T-helper 17 cell (primary cell): ENCODE measurements at places on chromosomes 1 and 21.
A peak's percentile ranks its signal among the peaks of the same experiment; 100 is the strongest.

- no peak overlapping the region for H3K4me3 ChIP-seq
- H3K36me3 ChIP-seq: peaks cover 3% of the 10 kb centered on the region
- H3K4me1 ChIP-seq: peaks cover 21% of the 10 kb centered on the region
- no peak for DNase-seq
- H3K27ac ChIP-seq: no peak overlapping the region
Observed at GRCh38 chr21:42215942-42216725, 2.8 kb upstream of the ABCG1 start.

GRCh38 chr1:221430152-221430960 lies 311.5 kb downstream of the DUSP10 start:
- H3K4me1 ChIP-seq: no peaks in the 10 kb centered on the region
- H3K27ac ChIP-seq: no peak overlapping the region
- peaks cover 21% of the 10 kb centered on the region for H3K27me3 ChIP-seq
- no peak for DNase-seq

DNA sequence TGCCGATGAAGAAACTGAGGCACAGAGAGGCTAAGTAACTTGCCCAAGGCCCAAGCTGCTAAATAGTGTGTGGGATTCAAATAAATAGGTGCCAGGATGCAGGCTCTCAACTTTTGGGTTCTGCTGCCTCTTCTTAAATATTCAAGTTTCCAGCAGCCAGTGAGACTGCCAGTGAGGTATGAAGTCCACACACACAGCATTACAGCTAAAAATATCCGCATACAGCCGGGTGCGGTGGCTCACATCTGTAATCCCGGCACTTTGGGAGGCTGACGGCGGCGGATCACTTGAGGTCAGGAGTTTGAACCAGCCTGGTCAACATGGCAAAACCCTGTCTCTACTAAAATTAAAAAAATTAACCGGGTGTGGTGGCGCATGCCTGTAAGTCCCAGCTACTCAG lies 78.4 kb upstream of the DIRAS3 start:
- DNase-seq: no peak
- no peaks in the 10 kb centered on the region for H3K36me3 ChIP-seq
- H3K27ac ChIP-seq: no peak overlapping the region
- peaks cover 11% of the 10 kb centered on the region for H3K27me3 ChIP-seq
- no peak overlapping the region for H3K4me3 ChIP-seq

DNA sequence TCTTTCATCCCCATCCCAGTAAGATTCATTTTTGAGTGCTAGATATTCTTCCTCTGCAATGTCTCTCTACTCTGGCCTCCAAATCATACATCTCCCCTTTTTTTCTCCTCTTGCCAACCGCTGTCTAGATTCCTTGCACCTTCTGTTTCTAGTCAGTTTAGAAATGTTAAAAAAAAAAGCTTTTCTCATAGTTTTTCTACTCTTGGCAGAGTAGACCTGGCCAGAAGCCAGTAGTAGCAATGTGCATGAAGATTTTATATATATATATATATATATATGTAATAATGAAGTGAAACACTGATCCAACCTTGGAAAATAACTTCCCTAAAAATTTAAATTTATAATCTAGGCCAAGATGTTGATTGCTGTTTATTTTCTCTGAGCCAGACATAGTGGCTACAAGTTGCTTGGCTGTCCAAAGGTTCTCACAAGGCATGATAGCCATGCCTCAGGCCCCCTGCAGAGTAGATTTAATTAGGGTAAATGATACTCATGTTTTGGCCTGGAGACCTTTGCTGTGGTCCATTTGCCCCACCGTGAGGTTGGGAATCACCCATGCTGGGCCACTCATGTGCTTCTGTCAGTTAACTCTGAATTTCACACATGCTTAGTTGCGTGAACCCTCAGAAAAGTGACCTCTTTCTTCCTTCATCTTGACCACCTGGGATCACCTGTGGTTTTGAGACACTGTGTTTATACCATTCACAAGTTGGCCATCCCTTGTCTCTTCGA lies 103.4 kb upstream of the KCNE2 start:
- H3K36me3 ChIP-seq: no peaks in the 10 kb centered on the region
- H3K4me3 ChIP-seq: no peak overlapping the region
- H3K27ac ChIP-seq: no peak overlapping the region
- no peaks in the 10 kb centered on the region for H3K27me3 ChIP-seq
- no peak for DNase-seq
- H3K4me1 ChIP-seq: no peaks in the 10 kb centered on the region

DNA sequence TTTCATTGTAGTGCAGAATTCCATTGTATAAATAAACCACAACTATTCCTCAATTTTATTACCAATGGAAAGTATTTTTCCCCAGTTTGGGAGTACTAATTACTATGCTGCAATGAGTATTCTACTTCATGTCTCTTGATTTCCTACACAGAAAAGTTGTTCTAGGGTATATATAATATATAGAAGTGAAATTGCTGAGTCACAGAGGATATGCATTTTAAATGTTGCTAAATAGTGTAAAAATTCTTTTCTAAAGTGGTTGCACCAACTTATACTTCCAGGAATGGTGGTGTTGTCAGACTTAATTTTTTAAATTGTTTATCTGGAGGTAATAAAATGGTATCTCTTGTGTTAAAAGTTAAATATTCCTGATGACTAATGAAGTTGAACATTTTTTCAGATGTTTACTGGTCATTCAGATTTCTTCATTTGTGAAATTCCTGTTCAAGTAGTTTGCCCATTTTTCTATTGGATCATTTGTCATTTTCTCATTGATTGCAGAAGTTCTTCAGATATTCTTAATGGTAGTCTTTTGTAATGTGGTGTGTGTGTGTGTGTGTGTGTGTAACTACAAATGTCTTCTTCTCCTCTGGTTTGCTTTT lies 19.1 kb upstream of the MYOG start:
- no peak for DNase-seq
- H3K36me3 ChIP-seq: peaks cover 4% of the 10 kb centered on the region
- H3K27ac ChIP-seq: no peak overlapping the region

- peaks cover 6% of the 10 kb centered on the region for H3K4me1 ChIP-seq
- no peak overlapping the region for H3K4me3 ChIP-seq
- DNase-seq: no peak
- H3K27me3 ChIP-seq: peaks cover 34% of the 10 kb centered on the region
- no peaks in the 10 kb centered on the region for H3K36me3 ChIP-seq
Observed at GRCh38 chr1:65168867-65169266, 20.9 kb downstream of the AK4 start.

DNA sequence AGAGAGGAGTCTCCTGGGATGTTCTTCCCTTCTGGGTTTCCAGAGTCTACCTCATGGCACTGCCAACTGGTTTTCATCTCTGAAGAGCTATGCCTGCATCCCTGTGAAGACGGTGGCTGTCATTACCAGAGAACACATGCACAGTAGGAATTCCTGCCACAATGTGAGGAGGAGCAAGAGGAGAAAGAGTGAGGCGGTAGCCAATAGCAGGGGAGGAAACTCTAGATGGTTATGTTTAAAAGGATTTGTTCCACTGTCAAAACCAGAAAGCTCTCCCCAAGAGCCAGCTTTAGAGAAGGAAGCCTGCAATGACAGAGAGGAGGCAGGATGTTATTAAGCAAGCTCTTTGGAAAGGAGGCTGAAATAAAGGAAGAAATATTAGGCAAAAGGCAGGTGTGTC lies 12.3 kb downstream of the LMX1A start:
- no peak overlapping the region for H3K27ac ChIP-seq
- H3K36me3 ChIP-seq: peaks cover 3% of the 10 kb centered on the region
- H3K4me3 ChIP-seq: no peak overlapping the region
- peaks cover 81% of the 10 kb centered on the region for H3K27me3 ChIP-seq
- DNase-seq: no peak
- H3K4me1 ChIP-seq: no peaks in the 10 kb centered on the region

- DNase-seq: no peak
- H3K36me3 ChIP-seq: peaks cover 5% of the 10 kb centered on the region
- H3K4me3 ChIP-seq: no peak overlapping the region
- H3K4me1 ChIP-seq: peaks cover 84% of the 10 kb centered on the region
- peak overlapping the region; percentile 100 for H3K27ac ChIP-seq
Observed at GRCh38 chr1:226681652-226682493, 57.2 kb downstream of the ITPKB start.

DNA sequence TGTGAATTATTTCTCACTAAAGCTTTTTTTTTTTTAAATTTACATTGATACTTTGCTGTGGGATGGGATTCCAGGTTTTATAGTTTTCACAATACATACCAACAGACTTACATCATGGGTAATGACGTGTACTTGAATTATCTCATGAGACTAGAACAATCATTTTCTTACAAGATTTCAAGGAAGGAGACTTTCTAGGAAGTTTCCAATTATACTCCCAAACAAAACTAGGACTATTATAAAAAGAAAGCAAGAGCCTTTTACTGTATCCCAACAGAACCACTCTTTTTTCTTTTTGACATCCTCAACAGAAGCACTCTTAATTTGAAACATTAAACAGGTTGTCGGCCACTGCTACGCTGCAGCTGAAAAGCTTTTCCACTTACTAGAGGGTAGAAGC lies 48.7 kb downstream of the TESK2 start:
- H3K36me3 ChIP-seq: no peaks in the 10 kb centered on the region
- no peak for DNase-seq
- no peaks in the 10 kb centered on the region for H3K4me1 ChIP-seq
- H3K27ac ChIP-seq: no peak overlapping the region
- no peak overlapping the region for H3K4me3 ChIP-seq

GRCh38 chr1:24303600-24303999 lies 15.6 kb upstream of the GRHL3 start:
- peaks cover 47% of the 10 kb centered on the region for H3K27me3 ChIP-seq
- no peaks in the 10 kb centered on the region for H3K36me3 ChIP-seq
- H3K4me1 ChIP-seq: no peaks in the 10 kb centered on the region
- no peak overlapping the region for H3K27ac ChIP-seq
- H3K4me3 ChIP-seq: no peak overlapping the region
- DNase-seq: no peak

DNA sequence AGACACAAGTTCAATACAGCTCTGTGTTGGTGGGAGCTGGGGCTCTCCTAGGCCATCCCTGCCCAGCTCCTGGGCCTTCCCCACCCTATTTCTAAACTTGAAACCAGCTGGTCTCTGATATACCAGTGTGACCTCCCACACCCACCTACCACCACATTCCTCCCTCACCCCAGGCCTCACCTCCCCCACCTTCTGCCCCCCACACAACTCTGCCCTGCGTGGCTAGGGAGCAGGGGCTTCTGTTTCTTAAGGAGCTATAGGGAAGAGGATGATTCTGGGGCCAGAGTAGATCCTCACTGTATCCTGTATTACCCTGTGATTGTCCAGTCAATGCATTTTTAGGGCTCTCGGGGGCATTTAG lies 16.5 kb downstream of the NES start:
- H3K4me3 ChIP-seq: peak overlapping the region; percentile 66
- H3K27me3 ChIP-seq: peaks cover 28% of the 10 kb centered on the region
- H3K36me3 ChIP-seq: no peaks in the 10 kb centered on the region
- peaks cover 41% of the 10 kb centered on the region for H3K4me1 ChIP-seq

DNA sequence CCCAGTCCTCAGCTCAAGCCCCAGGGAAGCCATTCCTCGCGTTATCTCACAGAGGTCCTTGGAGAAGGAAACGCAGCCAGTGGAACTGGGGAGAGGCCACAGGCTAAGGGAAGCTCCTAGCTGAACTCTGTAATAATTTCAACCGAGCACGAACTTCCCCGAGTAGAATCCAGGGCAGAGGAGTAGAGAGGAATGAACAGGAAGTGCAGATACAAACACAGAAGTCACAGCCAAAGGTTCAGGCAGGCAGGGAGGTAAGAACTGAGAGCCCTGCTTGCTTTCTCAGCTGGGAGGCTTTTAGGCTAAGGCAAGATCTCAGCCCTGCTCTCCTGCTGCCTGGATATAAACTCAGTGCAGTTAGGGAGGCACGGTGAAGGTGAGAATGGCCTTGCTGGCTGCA lies 23.7 kb downstream of the WARS2 start:
- no peak for DNase-seq
- H3K4me1 ChIP-seq: peaks cover 2% of the 10 kb centered on the region
- no peaks in the 10 kb centered on the region for H3K27me3 ChIP-seq
- H3K27ac ChIP-seq: no peak overlapping the region
- no peak overlapping the region for H3K4me3 ChIP-seq
- no peaks in the 10 kb centered on the region for H3K36me3 ChIP-seq

GRCh38 chr1:183024317-183025009 lies 1.2 kb downstream of the LAMC1 start:
- H3K27me3 ChIP-seq: peaks cover 80% of the 10 kb centered on the region
- no peak overlapping the region for H3K27ac ChIP-seq
- H3K4me3 ChIP-seq: peak overlapping the region; percentile 82
- peaks cover 10% of the 10 kb centered on the region for H3K4me1 ChIP-seq
- peaks cover 6% of the 10 kb centered on the region for H3K36me3 ChIP-seq
- no peak for DNase-seq

- no peak for DNase-seq
- no peaks in the 10 kb centered on the region for H3K27me3 ChIP-seq
- no peaks in the 10 kb centered on the region for H3K36me3 ChIP-seq
Observed at GRCh38 chr1:202802034-202802433, 6.2 kb downstream of the KDM5B start.
